Stimulated activated CD4-positive, alpha-beta T cell treated with anti-CD3 and anti-CD28 coated beads, TNF-alpha, amount 100 ng/mL, for 1 hour (primary cell): ENCODE measurements at places on chromosomes 12 and 14.

DNA sequence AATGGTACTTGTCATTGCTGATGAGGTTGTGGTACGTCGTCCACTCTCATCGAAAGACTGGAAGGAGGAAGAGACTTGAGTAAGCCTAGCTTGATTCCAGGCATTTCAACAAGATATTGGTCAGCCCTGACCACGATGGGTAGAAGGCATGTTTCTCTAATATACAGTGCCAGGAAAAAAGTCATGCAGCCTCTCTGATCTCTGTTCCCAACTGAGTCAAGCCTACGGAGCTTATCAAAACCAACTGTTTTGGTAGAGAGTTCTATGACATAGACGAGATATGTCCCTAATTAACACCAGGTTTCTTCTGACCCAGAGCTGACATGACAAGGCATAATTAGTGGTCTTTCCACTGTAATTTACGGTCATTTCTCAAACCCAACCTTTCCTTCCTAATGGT, 58.5 kb downstream of the NIN start:
- DNase-seq: no peak

DNA sequence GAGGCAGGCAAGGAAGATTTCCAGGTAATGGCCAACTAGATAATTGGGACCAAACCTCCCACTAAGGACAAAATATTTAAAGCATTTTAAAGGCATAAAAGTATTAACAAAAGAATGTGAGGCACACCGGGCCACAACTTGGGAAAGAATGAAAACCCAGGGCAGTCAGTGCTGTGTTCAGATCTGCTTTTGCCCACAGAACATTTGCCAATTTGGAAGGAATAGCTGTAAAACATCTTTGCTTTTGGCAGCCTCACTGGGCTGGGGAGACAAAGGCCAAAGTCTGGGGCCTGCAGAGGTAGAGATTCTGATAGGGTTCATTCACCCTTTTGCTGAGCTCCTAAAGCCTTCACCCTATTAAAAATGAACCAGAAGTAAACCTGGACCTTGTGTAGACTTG, 82.3 kb downstream of the SYNE3 start:
- no peak for DNase-seq

- no peak for DNase-seq
Observed at GRCh38 chr14:64762044-64763034, 58.1 kb downstream of the PLEKHG3 start.

DNA sequence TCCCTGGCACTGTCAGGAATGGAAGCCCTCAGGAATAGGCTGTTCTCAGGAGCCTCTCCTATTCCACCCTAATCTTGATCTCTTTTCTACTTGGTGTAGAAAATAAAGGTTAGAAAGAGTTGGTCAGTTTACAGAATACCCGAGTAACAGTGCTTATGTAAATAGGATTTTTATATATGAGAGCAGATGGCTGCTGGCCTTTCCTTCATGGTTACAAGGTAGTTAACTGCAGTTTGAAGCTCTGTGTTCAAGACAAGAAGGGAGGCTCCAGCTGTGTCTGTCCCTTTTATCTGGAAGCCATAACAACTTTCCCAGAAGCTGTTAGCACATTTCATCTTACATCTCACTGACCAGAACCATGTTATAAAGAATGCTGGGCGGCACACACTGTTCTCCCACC, 23.1 kb downstream of the BBOF1 start:
- no peak for DNase-seq

- no peak for DNase-seq
Observed at GRCh38 chr14:37974421-37974820, 233.3 kb upstream of the SSTR1 start.

DNA sequence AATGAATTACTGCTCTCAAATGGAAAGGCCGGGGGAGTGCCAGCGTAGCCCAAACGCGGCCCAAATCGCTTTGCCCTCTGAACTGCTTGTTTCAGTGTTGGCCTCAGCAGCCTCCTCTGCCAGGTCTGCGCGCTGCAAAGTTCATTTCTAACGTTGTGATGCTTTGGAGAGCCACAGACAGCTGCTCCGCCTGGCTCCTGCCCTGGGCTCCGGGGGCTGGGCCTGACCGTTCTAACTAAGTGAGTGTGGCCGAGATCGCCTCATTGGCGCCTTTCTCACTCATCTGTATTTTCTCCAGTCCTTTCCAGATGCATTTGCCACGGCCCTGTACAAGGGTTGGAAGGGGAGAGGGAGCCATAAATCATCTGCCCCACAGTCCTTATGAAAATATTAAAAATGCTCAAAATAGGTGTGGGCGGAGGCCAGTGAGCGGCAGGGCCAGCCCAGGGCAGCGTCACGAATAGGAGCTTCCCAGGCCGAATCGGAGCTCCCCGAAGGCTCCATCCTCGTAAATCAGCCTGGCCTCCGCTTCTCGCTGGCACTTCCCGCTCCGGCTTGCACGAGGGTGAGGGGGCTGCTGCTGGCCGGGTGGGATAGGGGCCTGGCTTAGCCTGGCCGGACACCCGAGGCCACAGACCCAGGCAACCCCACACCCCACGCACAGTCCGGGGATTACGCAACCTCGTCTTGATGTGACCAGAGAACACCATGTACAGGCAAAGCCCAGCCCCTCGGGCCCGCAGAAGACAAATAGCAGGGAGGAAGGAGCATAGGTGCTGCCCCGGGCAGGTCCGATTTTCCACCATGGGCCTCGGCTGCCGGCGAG, 196.6 kb upstream of the DIO3 start:
- no peak for DNase-seq

DNA sequence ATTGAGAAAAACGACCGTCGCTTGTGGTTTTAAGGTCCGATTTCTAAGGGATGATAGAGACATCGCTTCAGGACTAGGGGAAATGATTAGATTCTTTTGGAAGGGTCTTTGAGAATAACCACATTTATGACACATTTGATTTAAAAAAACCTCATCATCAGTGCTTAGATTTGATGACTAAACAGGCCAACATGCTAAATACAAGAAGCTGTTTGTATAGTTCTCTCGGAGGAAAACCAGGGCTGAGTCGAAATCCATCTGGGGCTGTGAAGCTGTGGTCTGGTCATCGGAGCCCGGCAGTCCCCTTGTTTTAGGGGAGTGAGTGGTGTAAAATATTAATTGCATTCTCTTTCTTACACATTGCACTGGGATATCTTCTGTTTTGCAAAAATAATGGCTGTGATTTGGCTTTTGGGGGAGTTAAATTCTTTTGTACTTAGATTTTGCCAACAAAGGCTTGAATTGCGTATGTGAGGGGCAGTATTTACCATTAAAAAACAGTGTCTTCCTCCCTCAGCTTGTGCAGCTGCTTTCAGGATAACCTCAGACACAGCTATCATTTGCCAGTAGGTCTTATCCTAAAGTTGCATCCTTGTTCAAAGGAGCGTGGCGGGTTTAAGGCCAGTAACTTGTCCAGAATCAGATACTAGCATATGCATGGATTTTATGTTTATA, 550 bp downstream of the GNG2 start:
- DNase-seq: no peak

- no peak for DNase-seq
Observed at GRCh38 chr12:75528272-75528671, 16.9 kb upstream of the KRR1 start.

- DNase-seq: no peak
Observed at GRCh38 chr12:59823567-59823966, 227.7 kb downstream of the SLC16A7 start.

DNA sequence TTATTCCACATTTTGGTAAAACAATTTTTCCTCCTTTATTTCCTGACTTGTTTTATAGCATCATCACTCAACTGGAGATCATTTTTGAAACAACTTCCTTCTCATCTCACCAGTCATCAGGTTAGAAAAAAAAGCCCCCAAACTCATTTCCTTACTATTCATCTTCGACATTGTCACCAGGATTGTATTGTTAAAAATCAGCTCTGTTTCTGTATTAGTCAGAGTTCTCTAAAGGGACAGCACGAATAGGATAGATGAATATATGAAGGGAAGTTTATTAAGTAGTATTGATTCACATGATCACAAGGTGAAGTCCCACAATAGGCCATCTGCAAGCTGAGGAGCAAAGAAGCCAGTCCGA, 392.6 kb downstream of the FUT8 start:
- DNase-seq: no peak

GRCh38 chr12:38961683-38962082, 56.3 kb upstream of the CPNE8 start:
- no peak for DNase-seq

- DNase-seq: no peak
Observed at GRCh38 chr12:27652174-27652763, 44.0 kb upstream of the REP15 start.

GRCh38 chr12:84924981-84925380, 12.4 kb upstream of the SLC6A15 start:
- DNase-seq: no peak

DNA sequence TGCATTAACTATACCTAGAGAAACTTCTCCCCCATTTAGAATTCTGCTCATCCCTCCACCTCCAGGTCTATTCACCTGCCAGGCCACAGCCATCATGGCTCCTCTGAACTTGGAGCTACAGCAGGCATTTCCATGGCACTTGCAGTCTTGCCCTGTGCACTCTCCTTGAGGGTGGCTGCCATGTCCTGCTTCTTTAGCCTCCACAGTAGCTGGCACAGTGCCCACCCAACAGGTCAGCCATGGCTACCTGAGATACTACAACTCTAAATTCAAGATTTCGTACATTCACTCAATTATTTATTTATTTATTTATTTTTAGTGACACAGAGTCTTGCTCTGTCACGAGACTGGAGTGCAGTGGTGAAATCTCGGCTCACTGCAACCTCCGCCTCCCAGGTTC, 46.5 kb downstream of the GCH1 start:
- DNase-seq: no peak

DNA sequence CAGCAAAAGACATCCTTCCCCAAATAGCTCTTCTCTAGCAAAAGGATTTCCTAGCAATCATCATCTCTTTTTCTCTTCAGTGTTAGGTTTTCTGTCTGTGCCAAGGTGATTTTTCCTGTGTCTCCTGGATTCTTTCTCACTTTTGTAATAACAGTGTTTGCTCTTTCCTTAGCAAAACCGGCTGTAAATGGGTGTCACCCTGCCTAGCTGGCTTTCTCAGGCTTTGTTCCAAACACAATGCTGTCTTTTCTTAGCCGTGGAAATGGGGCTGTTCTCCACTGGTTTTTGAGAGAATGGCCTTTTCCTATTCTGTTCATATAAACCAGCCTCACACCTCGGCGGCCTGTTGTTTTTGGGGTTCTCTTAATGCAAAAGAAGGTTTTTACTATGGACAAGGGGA, 21.9 kb downstream of the JDP2 start:
- no peak for DNase-seq

- no peak for DNase-seq
Observed at GRCh38 chr12:54750-55535, 11.6 kb upstream of the IQSEC3 start.

- no peak for DNase-seq
Observed at GRCh38 chr12:28563936-28564335, 373.7 kb downstream of the CCDC91 start.

DNA sequence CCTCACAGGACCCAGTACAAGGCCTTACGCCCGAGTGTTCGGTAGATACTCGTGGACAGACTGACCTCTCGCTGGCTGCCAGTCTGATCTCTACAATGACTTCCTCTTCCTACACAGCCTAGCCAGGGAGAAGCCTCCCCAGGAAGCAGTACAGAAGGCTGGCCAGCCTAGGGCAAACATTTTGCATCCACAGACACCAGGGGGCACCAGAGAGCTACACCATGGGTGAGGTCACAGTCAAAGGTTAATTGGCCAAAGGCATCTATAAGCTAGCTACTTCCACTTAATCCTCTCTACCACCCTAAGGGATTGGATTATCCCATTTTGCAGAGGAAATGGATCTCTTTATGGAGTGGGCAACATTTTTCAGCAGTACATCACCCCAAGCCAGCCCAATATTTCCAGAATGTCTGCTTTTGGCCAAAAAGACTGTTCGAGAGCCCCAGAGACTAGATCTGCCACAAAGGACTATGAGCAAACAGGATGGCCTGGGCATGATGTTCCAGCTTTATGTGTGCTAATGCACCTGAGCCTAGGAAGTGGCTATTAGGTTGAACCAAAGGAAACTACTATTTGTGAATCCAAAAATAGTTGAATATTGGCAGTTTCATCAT, 14.6 kb upstream of the PNMA1 start:
- peak; percentile 79 for DNase-seq

DNA sequence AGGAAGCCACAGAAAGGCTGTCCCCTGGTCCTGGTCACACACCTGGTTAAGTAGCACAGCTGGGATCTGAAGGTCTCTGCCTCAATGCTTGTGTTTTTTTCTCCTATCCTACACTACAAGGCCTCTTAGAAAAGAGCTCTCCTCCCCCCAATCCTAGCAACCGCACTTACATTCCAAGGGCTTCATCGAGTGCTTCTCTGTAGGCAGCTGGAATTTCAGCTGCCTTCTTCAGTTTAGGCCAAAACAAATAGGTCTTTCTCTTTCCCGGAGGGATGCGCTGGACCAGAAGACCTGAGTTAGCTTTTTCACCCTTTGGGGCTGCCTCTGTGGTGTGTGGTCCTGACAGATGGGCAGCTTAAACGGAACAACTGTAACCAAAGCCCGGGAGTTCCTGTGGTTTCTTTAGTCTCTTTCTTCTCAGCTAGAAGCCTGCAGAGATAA, 109.7 kb downstream of the GPATCH2L start:
- no peak for DNase-seq
